ENCODE measurements at places on chromosomes 11 and 22.

GRCh38 chr22:36863281-36863680, 2.5 kb downstream of the NCF4 start:
- no peak for DNase-seq

- no peak for DNase-seq
Observed at GRCh38 chr11:64915376-64915887, 1.6 kb downstream of the ATG2A start.

- no peak for DNase-seq
Observed at GRCh38 chr11:7965386-7965785, at the start of gene NLRP10. Gene NLRP10 (minus strand): TSS chr11:7965447. CDS start chr11:7963495, 1,952 bp downstream.

DNA sequence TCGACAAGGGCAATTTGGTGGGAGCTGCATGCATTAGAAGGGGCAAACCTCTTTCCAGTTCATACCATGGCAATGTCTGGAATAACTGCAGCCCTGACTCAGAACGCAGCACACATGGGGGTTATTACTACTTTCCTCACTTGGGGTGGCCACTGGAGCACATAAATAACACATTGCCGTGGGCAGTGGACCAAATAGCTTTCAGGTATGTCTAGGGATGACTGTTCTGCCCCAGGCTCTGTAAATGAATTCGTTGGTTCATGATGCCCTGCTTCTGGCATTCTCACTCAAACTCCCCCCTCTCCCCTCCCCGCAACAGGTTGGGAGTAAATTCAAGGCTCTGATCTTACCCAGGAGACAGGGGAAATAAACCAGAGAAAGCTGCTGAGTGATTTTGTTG, 238.0 kb upstream of the PLET1 start:
- no peak for DNase-seq

- DNase-seq, result no peak
Observed at GRCh38 chr11:70556884-70557741, 158.8 kb downstream of the CTTN start.

GRCh38 chr22:44129619-44129976, 51.1 kb upstream of the PARVG start:
- DNase-seq, result no peak

DNA sequence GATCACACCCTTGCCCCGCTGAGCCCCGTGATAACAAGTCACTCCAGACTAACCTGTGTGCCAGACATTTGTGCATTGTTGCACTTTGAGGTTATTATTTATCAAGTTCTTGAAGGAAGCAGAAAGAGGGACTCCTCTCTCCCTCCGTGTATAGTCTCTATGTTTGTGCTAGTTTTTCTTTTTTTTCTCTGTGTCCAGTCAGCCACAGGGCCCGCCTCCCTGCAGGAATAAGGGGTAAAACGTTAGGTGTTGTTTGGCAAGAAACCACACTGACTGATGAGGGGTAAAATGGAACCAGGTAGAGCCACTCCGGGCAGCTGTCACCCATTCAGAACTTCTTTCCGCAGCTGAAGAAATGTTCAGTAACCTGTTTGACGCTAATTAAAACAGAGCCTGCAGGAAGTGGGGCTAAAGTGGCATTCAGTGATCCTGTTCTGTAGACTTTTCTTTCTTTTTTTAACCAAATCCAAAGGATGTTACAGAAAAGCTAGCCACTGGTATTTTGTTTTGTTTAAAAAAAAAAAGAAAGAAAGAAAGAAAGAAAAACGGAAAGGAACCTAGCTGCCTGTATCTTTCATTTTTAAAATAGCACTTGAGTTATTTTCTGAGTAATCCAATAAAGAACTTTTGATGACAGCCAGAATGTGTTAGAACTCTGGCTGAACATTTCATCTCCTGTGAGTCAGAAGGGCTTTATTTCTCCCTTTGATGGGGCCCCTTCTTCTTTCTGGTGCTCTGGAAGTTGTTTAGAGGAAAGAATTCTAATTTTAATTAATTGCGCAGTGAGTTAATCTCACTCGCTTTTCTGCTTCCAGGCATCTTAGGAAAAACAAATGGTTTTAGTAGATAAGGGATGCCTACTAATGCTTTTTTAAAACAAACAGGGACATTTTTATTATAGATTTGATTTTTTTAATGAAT, 58.2 kb downstream of the COMMD9 start:
- DNase-seq, result no peak

GRCh38 chr11:125072218-125072960, 9.3 kb downstream of the SLC37A2 start:
- DNase-seq, result no peak

DNA sequence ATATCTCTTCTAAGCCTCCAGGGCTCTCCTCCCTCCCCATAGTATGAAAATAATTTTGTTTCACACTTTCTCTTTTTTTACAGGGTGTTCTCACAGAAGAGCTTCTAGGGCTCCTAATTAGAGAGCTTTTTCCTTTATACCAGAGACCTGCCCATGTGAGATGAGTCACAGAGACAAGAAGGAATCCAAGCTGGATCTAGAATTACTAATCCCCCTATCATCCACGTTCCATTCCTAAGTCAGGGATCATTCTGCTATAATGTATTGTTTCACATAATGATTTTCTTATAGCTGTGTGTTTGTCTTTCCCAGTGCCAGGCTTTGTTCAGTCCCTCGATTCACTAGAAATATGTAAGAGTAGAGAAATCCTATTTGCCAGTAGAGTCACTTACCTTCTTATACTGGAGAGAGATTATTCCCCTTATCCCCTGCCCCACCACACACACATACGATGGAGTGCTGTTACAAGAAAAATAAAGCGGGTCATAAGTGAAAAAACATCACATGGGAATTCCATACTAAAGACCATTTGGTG, 778.3 kb upstream of the LRRC4C start:
- DNase-seq, result no peak

- no peak for DNase-seq
Observed at GRCh38 chr22:37551981-37552380, 8.3 kb upstream of the CDC42EP1 start.

DNA sequence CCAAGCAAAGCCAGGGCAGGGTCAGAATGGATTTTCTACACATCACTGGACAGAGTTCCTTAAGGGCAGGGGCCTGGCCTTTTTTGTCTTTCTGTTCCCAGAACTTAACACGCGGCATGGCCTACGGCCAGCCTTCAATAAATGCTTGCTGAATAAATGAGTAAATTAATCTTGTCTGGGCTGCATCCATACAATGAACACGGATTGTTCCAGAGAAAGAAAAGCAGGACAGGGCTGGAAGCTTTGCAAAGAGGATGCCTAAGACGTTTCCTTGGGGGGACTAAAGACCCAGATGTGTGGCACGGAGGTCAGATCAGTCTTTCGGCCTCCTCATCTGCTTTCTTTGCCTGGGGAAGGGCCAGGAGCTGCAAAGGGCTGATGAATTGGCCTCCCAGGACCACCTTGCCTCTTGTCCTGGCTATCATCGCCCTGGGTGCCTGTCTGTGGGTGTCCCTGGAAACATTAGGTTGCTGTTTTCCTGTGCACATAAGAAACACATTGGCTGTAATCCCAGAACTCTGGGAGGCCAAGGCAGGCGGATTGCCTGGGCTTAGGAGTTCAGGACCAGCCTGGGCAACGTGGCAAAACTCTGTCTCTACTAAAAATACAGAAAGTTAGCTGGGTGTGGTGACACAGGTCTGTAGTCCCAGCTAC, 20.8 kb upstream of the RFPL3 start:
- DNase-seq, result no peak

DNA sequence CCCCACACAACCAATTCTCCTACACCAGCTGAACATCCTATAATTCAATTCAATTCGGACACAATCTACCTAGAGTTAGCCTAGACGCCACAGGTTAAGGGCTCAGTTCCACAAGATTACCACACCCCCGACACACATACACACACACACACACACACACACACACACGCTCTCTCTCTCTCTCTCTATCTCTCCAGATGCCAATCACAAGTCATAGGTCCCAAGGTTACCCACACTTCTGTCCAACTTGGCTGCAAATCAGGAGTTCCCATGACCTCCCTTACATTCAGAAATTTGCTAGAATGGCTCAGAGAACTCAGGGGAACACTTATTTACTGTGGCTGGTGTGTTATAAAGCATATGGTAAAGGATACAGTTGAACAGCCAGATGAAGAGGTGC, 204.0 kb downstream of the DBX1 start:
- DNase-seq, result no peak

- DNase-seq, result no peak
Observed at GRCh38 chr11:47106798-47107411, 69.8 kb downstream of the ARFGAP2 start.

GRCh38 chr11:86793307-86793706, 7.0 kb upstream of the PRSS23 start:
- no peak for DNase-seq

GRCh38 chr22:42320443-42321416, 50.3 kb upstream of the TCF20 start:
- no peak for DNase-seq

GRCh38 chr11:68251765-68252164, 20.0 kb downstream of the C11orf24 start:
- no peak for DNase-seq

- no peak for DNase-seq
Observed at GRCh38 chr11:111081021-111081511, 164.5 kb upstream of the POU2AF2 start.

GRCh38 chr11:78560826-78561484, 13.7 kb downstream of the NARS2 start:
- DNase-seq, result no peak

- no peak for DNase-seq
Observed at GRCh38 chr11:78039391-78039918, 16.4 kb upstream of the KCTD14 start.

DNA sequence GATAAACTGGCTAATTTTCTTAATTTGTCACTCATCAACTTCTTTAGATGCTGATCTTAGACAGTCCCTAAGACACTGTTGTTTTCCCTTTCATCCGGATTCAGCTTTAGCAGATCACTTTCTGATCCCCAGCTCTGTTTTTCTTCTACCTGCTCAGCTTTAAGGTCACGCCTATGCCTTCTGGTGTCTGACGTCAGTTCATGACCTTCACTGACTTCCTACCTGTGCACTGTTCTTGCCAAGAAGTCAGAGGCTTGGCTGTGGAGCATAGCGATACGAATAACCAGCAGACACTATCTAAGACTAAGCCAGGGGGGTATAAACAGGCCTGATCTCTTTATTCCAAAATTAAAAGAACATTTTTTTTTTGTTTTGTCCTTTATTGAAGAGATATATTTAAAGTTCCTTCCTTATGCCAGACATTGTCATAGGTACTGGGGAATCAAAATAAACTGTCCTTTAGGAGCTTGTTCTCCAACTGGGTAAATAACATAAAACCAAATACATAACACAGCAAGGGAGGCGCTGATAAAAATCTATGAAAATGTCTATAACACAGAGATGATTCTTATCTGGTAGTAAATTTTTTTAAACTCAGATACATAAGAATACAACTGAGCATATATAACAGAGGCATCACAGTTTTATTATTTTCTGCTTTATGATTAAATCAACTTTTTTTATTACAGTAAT, 352.2 kb upstream of the CTSC start:
- DNase-seq, result no peak

DNA sequence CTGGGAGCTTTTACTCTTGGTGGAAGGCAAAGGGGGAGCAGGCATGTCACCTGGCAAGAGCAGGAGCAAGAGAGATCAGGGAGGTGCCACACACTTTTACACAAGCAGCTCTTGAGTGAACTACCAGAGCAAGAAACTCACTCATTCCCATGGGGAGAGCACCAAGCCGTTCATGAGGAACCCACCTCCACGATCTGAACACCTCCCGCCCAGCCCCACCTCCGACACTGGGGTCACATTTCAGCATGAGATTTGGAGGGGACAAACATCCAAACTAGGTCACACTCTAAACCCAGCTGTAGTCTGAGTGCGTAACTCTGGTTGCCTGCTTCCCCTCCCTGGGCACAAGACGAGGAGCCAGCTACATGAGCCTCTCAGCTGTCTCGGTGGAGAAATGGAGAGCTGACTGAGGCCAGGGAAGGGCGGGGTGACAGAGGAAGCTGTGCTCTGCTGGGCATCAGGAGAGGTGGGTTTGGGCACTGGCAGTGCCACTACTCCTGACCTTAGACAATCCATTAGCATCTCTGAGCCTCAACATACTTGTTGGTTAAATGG, 134.6 kb downstream of the PKNOX2 start:
- DNase-seq, result no peak

DNA sequence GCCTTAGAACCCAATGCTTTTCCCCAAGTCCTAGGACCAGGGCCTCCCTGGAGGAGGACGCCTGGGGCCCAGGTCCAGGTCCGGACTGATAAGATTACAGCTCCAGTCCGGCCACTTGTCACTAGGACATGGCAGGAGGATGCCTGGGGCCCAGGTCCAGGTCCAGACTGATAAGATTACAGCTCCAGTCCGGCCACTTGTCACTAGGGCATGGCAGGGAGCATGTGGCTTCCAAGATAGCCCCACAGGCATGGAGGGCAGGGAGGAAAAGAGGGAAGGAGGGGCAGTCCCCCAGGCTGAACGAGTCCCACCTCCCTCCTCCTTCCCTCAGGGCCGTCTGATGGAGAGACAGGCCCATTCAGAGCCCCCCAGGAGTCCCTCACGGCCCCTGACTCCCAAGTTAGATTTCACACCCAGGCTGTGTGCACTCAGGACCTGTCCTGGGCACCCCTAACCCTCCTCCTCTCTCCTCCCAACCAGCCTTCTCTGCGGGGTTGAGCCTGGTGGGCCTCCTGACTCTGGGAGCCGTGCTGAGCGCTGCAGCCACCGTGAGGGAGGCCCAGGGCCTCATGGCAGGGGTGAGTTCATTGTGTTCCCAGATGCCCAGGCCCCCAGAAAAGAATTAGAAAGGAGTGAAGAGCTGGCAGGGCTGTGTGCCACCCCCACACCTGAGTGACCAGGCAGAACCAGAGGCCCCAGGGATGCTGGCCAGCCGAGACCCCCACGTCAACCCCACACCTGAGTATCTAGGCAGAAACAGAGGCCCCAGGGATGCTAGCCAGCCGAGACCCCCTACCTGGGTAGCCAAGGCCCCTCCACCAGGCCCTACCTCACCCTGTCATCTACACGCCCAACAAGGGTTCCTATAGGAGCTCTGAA, 2.1 kb downstream of the TSPAN32 start:
- no peak for DNase-seq

DNA sequence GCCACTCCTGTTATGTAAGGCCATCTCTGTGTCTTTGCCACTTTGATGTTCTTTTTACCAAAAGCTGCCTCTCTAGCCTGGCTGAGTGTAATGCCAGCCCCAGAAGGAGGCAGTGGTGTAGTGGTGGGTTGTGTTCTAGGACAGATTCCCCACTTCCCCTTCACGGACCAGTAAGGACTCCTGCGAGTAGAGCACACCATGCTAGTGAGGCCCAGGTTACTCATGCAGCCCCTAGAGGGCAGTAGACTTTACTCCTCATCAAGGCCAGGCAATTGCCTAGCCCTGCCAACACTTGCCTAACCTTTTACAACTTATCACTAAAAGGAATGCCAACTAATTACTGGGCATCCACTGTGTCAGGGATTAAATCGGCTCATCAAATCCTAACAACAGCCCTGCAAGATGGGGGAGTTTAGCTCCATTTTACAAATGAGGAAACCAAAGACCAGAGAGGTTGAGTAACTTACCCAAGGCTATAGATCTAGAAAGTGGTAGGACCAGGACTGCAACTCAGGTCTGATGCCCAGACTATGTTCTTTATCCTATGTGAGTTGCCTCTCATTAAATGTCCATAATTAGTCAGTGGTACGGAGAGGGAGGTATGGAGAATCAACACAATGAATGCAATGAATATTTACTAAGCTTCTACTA, 75.3 kb downstream of the APIP start:
- DNase-seq, result no peak

Measured in activated naive CD4-positive, alpha-beta T cell treated with anti-CD3 and anti-CD28 coated beads, Interleukin-2, amount 50 U/mL, for 72 hours (primary cell).